ENCODE measurements at places on chromosomes 2 and 18. TPM values are rescaled to one million over a fixed set of nuclear protein-coding genes. Genes with fewer than 3 reads are reported as not detected.

The EIPR1 gene
- total RNA-seq = 21.3 TPM

The INPP5D gene
- total RNA-seq = 10.6 TPM

The PTPRM gene
- 15.9 TPM for total RNA-seq

The AKAIN1 gene
- total RNA-seq = not detected

The STARD7 gene
- total RNA-seq = 127 TPM

The OSBPL1A gene
- 50.7 TPM for total RNA-seq

The KCTD18 gene
- total RNA-seq = 13.5 TPM

The ARHGAP15 gene
- total RNA-seq = 2.2 TPM

The REG1B gene
- 4.6 TPM for total RNA-seq

The GNLY gene
- 1.4 TPM for total RNA-seq

Data from left colon (tissue), 2 donors.